Stimulated activated CD4-positive, alpha-beta T cell treated with anti-CD3 and anti-CD28 coated beads, Interleukin-1b, Interleukin-23, amount 100 ng/mL, for 1 hour (primary cell): ENCODE measurements at places on chromosomes 16 and 17.

- DNase-seq: no peak
These were observed at the start of gene FLOT2 for GRCh38 chr17:28896884-28897768. Gene FLOT2, minus strand, starts transcription at chr17:28897733. Its CDS starts 159 bp downstream, at chr17:28897574.

- no peak for DNase-seq
These were observed 5.7 kb upstream of the ACTG1 start for GRCh38 chr17:81518113-81518784.

- DNase-seq: no peak
These were observed 3.7 kb downstream of the PDIA2 start for GRCh38 chr16:286491-287297.

DNA sequence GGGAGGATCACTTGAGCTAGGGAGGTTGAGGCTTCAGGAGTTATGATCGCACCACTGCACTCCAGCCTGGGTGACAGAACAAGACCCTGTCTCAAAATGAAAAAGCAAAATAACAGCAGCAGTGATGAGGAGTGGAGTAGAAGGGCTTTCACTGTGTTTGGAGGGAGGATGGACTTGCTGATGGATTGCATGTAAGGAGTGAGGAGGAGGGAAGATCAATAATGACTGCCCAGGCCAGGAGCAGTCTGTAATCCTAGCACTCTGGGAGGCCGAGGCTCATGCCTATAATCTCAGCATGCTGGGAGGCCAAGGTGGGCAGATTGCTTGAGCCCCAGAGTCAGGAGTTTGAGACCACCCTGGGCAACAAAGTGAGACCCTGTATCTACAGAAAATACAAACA, 14.8 kb upstream of the CNEP1R1 start:
- DNase-seq: no peak

DNA sequence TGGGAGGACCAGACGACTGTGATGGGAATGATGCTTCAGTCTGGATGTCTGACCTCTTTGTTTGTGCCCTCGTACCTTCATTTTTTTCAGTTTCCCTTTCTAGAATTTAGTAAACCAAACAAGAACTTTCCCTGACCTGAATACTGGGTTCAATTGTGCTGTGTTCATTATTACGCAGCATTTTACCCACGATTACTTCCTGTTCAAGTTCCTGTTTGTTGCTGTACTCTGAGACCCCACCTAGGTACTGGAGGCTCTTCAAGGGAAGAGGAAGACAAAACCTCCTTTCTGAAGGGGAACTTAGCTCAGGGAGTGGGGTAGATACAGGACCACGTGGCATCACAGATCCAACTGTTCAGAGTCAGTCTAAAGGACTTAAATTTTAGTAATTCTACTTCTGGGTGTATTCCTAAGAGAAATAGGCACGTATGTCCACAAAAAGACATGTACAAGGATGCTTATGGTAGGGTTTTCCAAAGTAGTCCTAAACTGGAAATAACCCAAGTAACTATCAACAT, 9.2 kb upstream of the PRKCB start:
- DNase-seq: no peak

DNA sequence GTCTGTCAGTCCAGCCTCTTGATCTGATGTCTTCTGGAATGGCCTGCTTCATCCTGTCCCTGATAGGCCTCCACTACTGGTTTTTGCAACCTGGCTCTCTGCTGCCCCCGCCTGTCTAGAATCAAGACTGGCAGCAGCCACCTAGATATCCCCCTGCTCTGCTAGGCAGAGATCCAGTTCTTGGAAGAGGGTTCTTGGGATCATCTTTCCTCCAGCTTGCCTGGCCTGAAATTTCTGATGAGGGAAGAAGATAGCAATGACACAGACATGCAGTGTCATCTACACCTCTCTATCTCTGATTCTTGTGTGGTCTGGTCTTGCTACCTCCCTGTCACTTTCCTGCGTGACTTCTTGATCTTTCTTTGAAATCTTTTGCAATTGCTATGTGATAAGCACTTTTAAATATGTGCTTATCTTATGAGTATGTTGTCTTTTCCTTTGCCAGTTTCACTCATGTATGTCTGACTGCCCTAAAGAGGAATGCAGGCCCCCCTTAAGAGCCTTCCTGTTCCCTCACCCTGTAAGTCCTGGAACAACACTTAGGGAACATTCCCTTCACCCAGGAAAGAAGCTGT, 20.3 kb upstream of the NFATC3 start:
- DNase-seq: no peak

DNA sequence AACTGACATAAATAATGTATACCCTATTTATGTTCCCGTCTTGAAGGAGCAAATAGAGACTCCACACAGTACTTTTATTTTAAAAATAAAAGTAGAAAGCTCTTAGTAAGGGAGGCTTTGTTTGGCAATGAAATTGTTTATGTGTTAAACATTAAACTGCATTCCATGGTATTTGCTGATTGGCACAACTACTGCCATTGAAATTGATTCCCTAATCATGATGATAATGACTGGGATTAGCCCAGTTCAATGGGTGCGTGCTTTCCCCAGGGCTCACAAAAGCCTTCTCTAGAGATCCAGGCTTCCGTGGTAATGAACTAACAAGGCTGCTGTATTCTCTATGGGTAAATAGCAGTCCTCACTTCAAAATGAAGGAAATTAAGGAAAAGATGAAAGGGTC, 67.5 kb downstream of the GPRC5B start:
- DNase-seq: no peak

- no peak for DNase-seq
These were observed 2.3 kb downstream of the SLC5A11 start for GRCh38 chr16:24848065-24848464.

DNA sequence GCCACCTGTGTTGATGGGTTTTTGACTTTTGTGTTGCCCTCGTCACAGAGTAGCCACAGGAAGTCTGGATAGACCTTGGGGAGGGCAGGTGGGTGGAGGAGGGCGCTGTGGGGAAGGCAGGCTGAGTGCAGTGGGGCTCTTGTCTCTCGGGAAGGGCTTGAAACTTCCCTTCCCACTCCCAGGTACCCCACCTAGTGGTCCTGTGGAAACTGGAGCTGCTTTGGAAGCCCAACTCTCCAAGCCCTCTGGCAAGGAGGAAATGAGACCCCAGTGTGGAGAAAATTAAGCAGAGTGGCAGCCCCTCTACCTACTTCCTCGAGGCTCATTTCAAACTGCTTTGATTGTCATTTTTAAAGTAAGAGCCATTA, 9.2 kb downstream of the CA5A start:
- DNase-seq: no peak

- DNase-seq: peak; percentile 31
These were observed 43.6 kb downstream of the SMG6 start for GRCh38 chr17:2259769-2260536.

DNA sequence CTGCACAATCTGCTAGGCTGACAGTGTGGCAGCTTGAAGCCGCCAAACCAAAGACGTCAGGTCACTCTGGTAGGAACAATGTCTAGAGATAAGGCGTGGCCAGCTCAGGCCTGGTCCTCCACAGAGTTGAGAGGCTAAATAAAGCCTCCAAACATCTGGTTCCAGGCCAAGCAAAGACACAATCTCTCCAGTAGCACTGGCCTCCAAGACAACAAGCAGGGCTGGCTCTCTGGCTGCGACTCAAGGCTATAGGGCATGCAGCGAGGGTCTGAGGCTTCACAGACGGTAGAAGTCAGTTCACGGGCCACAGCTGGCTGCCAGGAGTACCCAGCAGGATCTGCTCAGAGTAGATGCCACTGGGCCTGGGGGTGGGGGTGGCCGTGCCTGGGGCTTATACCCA, 75.6 kb downstream of the ABR start:
- no peak for DNase-seq

GRCh38 chr17:28484296-28484695, 10.9 kb downstream of the SLC13A2 start:
- no peak for DNase-seq

- DNase-seq: no peak
These were observed 85.7 kb downstream of the NCOR1 start for GRCh38 chr17:16129441-16130205.

- no peak for DNase-seq
These were observed 80.9 kb upstream of the C17orf78 start for GRCh38 chr17:37294888-37295287.

DNA sequence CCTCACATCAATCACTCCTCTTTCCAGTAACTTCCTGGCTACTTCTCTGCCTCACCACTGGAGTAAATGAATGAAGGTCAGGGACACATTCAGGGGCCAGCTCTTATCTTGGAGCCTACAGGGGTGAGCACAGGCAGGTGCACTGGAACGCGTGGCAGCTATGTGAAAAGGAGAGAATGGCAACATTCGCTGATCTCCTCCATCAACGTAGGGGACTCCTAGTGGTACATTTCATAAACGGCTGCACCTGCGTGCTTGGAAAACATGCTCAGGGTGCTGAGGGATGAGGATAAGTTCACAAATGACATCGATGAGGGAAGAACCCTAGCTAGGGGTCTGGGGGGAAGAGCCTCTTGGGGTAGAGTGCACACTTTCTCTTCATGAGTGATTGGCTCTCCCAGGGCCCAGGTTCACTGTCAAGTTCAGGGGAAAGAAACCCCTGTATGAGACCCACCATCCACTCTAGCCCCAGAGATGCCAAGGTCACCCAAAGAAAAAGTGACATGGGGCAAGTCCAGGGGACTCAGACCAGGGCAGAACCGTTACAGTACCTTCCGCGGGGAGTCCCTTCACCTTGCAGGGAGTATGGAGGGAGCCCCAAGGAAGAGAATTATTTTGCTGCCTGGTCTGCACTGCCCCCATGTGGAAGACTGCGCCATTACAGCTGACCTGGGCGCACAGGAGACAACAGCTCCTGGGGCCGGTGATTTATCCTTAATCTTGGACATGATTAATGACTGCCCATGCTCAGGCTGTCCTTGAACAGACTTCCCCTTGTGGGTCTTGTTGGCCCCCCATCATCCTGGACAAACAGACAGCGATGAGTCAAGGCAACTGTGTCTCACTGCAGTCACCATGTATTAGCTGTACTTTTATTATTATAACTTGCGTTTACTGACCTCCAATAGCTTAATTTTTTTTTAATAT, 30.1 kb downstream of the VAC14 start:
- DNase-seq: peak; percentile 30

DNA sequence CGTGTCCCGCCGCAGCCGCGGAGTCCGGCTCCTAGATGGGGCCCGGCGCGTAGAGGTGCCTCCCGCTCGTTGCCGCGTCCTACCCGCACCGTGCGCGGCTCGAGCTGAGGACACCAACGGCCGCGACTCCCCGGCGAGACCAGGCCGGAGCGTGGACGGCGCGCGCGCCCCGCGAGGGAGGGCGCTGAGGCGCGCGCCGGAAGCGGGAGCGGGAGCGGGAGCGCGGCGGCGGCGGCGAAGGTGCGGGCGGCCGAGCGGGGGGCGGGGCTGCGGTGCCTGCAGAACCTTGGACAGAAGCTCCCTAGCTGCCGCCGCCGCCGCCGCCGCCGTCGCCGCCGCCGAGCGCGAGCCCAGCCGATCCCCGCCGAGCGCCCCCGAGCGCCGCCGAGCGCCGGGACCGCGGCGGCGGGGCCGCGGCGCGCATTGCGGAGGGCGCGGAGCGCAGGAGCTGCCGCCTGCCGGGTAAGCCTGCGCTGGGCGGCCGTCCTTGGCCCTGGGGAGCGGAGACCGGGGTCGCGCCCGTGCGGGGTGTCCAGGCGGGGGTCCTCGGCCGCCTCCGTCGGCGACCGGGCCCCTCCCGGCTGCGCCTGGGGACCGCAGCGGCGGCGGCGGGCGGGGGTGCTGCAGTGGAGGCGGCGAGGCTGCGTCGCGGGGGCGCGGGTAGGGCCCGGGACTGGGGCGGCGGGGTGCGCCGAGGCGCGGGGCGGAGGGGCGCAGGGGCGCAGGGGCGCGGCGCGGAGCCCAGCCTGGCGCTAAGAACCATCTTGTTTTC, at the start of gene CDK5R1:
CDK5R1 (plus strand) TSS at position 293 of the 772 bp plus-strand sequence. CDS start 628 bp downstream, outside the sequence.
- DNase-seq: no peak

GRCh38 chr16:15529673-15530072, 95.3 kb downstream of the BMERB1 start:
- no peak for DNase-seq
